Hippocampal formation (tissue), 2 donors: ENCODE measurements at places on chromosomes 6 and 20.

DNA sequence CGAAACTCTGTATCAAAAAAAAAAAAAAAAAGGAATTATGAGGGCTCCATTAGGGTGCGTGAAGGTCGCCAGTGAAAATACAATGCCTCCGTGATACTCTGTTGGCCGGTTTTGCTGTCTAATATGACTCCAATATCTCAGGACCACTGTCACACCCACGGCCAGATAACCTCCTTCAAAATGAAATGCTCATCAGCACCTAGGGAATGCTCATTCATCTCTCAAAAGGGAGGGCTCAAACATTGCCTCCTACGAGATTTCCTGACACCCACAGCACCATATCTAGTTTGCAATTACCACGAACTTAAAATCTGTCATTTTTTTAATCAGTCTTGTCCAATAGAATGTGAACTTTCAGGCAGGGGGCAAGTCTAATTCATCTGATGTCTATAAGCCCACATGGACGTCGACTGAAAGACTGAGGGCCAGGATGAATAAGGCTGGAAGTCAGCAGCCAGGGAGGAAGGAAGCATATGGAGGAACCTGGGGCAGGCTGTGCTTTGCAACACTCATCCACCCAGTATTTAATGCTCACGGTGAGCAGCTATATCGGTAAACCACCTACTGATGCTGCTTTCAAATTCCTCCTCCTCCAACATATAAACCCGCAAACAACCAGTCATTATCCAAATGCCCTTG is 42.8 kb downstream of the MAP3K5 start:
- DNase-seq: no peak

GRCh38 chr20:16553101-16553500 is 20.1 kb downstream of the KIF16B start:
- no peak for DNase-seq

- DNase-seq: no peak
Observed at GRCh38 chr20:3000852-3001523, 42.4 kb upstream of the GNRH2 start.

DNA sequence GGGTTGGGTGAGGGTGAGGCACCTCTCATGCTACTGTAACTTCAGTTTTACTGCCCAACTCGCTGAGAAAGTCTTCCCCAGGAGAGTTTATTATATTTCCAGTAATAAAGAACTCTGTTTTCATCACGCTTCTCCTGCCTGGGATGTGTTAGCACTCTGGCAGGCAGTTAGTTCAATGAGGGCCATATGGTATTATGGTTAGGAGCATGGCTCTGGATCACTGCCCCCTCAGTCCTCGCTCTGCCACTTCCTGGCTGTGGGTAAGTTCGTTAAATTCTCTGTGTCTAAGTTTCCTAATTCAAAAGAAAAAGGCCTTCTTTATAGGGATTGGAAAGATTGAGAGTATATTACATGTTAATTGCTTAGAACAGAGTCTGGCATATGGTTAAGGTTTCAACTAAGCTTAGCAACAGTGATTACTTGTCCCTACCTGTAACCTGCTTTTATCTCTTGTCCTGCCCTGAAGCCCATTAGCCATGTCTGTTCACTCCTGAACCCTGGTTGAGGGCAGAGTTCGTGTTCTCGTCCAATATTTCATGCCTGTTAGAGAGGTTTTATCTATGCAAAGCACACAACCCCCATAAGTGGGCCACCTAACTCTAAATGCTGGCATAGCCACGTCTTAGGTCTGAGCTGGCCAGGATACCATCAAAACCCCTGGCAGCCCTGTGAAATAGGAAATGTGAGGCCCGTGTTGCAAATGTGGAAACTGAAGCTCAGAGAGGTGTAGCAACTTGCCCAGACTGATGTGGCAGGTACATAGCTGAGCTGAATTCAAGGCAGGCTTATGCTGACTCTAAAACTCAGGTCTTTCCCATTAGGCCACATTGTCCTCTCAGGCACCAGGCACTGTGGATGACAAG is 342.5 kb upstream of the JARID2 start:
- DNase-seq: no peak

DNA sequence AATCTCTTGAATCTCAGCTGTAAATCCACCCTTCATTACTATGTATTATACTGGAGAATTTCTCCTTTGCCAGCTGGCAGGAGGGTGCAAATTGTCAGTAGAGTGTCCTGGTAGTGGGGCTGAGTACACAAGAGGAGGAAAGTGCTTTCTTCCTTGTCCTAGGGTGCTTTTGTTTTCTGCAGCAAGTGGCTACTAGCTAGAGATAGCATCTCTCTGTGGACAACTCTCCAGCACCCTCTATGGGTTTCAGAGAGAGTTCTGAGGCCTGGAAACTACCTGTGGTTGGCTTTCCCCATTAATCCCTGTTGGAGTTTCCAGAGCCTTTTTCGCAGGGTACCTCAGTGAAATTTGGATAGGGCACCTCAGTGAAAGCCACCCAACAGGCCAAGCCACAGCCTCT is 422.5 kb upstream of the RGS17 start:
- no peak for DNase-seq

- no peak for DNase-seq
Observed at GRCh38 chr6:3557336-3557735, 100.5 kb upstream of the SLC22A23 start.

DNA sequence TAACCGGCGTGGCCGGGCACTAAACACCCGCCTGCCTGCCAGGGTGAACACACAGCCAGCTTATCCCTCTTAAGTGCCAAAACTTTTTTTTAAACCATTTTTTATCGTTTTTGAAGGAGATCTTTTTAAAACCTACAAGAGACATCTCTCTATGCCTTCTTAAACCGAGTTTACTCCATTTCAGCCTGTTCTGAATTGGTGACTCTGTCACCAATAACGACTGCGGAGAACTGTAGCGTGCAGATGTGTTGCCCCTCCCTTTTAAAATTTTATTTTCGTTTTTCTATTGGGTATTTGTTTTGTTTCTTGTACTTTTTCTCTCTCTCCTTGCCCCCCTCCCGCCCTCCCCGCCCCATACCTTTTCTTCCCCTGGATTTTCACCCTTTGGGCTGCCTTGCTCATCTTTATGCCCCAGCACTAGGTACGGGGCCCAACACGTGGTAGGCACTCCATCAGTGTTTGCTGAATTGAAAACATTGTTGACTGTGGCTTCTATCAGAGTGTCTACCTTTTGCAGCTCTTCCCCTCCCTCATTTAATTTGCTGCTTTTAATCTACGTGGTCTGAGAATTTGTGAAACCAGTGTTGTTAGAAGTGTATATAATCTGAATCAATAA is 1.5 kb downstream of the ZCCHC3 start:
- no peak for DNase-seq

GRCh38 chr6:137921823-137922222 is 54.8 kb downstream of the TNFAIP3 start:
- DNase-seq: no peak

DNA sequence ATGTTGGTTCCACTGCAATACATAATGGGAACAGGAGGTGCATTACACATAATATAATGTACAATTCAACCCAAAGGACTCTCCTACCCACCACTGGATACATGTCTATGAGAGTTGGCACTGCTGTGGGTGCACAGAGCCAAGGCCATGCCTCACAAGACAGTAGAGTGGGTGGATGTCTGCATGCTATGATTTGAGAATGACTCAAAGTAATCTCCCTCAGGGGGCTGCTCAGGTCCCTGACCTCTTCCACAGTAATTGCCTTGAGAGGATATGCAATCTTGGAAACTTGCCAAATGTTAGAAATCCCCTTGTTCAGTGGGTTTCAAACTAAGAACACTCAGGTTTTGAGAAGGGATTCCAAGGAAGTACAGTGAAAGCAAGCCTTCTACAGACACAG is 79.0 kb downstream of the ANKEF1 start:
- no peak for DNase-seq

GRCh38 chr20:46276531-46276930 is 31.8 kb downstream of the CDH22 start:
- DNase-seq: no peak
